Cortex of kidney (tissue), 1 donor: ENCODE measurements at places on chromosomes 7 and 10.

DNA sequence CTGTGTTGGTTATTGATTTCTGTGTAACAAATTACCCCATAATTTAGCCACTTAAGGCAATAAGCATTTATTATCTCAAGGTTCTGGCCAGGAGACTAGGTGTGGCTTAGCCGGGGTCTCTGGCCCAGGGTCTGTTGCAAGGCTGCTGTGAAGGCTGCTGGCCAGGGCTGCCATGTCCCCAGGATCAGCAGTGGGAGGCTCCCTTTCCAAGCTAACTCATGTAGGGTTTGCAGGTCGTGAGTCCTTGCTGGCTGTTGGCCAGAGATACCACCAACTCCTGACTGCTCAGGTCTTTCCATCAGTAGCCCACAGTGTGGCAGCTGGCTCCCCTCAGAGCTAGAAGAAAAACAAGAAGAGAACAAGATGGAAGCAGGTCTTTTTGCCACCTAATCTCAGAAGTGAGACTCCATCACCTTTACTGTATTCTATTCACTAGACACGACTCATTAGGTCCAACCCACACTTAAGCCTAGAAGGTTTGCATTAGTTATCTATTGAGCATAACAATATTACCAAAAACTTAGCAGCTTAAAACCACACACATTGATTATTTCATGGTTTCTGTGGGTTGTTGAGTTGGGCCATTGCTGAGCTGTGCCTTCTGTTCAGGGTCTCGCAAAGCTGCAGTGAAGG is 185.6 kb downstream of the PFKFB3 start:
- no peak for DNase-seq

GRCh38 chr7:71633551-71634008 is 501.6 kb downstream of the GALNT17 start:
- no peak for DNase-seq

DNA sequence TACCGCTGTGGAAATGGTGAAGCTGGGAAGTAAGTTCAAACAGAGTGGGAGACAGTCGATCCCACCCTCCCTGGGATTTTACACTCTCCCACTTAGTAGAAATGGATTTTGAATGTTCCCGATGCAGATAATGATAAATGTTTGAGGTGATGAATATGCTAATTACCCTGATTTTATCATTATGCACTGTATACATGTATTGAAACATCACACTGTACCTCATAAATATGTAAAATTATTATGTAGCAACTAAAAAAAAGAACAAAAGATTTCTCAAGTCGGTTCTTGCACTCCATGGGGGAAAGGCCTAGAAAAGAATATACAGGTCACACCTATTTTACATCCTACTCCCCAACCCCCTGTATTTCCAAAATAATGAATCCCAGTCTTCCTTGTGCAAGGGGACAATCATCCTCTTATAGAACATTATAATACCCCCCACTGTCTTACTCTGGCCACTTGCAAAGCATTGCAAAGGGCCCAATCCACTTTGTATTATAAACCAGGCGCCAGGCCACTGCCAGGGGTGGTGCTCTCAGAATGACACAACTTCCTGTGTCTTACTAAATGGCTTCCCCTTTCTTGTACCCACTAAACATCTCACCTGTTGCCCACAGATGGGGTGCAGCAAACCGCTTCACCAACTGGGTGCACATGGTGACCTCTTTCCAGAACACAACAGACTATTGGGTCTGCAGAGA is 20.6 kb upstream of the OR2AE1 start:
- no peak for DNase-seq

- no peak for DNase-seq
Observed at GRCh38 chr10:103124420-103125096, 68.5 kb downstream of the NT5C2 start.

DNA sequence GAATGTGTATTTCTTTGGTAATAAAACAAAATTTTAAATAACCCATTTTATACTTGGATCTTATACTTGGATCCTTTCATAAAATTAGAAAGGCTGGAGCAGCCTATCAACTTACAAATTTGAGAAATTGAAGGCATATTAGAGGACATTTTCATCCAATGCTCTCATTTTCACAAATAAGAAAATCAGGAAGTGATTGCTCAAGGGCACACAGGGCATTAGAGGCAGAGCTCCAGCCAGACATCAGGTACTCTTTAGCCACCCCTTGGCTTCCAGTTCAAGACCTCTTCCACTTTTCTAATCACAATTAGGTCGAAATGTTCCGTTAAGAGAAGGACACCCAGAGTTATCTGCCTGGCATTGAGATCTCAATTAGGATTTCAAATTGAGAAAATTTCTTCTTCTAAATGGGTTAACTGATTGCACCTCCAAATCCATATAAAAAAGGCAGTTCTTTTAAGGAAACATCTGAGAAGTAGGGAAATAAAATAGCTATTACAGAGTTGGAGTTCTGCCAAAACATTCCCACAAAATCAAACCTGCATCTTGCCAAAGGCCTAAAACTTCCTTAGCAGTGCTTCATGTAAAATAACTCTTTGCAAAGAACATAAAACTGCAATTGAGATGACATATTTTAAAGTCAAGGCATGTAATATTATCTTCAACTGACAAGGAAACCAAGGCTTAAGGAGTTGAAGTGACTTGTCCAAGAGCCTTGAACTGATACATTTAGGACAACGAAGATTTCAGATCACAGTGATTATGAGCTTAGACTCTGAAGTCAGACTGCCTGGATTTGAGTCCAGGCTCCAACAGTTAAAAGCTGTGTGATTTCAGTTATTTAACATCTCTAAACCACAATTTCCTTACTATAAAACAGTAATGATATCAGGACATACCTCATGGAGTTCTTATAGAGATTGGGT is 2.4 kb downstream of the ACTA2 start:
- no peak for DNase-seq

DNA sequence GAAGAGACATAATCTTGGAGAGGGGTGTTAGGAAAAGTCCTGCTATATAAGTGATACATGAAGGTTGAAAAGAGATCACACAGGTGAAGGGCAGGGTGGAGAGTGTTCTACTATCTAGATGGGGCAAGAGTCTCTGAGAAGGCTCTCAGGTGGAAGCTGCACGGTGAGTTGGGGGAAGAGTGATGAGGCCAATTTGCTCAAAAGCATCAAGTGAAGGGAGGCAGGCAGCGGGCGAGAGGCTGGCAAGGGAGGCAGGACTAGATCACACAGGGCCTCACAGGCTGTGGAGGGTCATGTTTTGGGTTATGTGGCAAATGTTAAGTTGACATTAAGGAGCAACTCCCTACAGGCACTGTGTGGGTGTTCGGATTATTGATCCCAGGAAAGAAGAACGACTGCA is 2.6 kb upstream of the COL17A1 start:
- no peak for DNase-seq

DNA sequence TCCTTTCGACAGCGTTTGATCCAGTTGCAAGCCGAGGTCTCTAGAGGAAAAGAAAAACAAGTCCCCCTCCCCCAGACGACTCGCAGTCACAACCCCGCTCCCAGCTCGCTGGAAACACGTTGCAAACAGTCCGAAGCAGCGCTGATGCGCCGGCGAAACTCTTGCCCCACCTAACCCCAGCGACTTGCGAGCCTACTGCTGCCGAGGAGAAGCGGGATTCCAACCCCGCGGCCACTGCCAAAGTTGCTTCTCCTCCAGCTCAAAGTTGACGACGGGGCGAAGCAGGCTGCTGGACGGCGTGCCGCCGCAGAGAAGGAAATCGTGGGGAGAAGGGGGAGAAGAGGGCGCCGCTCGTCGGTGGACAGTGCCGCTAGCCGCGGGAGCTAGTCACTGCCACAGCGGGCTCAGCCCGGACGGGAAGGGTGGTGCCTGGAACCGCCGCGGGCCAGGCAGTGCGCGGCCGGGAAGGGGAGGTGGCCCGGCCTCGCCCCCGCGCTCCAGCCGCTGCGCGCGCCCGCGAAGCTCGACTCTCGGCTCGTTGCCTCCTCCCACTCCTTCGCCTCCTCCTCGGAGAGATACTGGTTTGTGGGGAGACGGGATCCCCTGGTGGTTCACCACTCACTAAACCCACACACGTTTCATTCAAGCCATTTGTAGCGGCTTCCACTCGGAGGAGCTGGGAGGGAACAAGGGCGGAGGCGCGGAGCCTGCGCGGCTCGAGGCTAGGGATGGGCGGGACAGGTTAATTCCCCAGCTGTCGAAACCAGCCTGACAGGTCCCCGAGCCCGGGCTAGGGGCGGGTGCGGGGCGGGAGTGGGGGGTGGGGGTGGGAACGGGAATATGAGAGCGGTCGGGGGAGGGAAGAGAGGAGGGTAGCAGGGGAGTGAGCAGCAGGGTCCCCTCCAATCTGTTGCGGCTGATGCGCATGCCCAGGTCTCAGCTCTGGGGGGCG is at the start of gene GPR37:
GPR37 (minus strand) TSS at position 392 of the 952 bp plus-strand sequence. CDS start 816 bp downstream, outside the sequence.
- DNase-seq, result no peak

DNA sequence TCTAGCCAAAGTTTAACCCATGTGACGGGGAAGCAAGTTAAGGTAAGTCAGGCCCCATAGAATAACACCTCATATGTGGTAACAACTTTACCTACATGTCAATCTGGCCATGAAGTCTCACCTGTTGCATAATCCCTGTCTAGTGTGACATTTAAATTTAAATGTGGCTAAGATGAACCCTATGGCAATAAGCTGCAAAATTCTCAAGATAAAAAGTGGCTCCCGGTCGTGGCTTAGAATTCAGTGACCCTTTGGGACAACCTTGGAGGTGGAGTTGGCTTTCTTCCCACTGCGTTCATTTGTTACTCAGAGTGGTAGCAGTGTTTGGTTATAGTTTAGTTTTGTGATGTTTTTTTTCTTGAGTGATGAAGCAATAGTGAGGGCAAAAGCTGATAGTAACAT is 90.6 kb downstream of the ARID5B start:
- no peak for DNase-seq

GRCh38 chr10:80488539-80489066 is 34.5 kb downstream of the TSPAN14 start:
- DNase-seq, result no peak

DNA sequence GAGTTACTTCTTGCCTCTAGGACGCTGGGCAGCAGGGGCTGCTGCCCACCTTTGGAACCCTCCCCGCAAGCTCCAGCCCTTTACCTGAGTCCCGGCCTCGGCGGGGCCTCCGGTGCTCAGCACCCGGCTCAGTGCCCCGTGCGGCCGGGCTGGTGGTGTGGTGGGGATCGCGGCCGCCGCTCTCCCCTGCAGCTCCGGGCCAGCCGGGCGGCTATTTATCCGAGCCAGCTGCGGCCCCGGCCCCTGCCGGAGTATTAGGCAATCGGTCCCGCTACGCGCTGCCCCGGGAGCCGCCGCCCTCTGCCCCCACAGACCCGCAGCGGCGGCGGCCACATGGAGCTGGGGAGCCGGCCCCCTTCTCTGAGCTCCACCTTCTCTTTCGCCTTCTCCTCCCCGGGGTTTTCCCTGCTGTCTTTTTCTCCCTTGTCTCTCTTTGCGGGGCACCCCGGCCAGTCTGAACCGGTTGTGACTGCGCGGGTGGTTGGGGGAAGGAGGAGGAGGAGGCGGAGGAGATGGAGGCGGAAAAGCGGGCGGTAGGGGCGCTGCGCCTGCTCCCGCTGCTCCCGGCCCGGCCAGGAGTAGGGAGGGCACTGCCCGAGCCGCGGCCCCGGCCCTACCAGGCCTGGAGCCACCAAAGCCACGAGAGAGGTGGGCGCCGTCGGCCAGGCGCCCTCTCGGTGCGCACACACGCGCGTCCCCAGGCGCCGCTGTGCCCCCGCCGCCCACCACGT is at the start of gene SLC16A9:
SLC16A9 (minus strand) TSS at position 456 of the 731 bp plus-strand sequence. CDS start 25,559 bp downstream, outside the sequence.
- DNase-seq, result peak; percentile 23

GRCh38 chr10:31706464-31707092 is 222.1 kb downstream of the ARHGAP12 start:
- DNase-seq, result no peak

- DNase-seq, result no peak
Observed at GRCh38 chr10:11663763-11664555, 52.5 kb upstream of the USP6NL start.
